CD4-positive, alpha-beta T cell treated with Interleukin-4 for 4 hours (primary cell): ENCODE measurements at places on chromosomes 1 and 21.
A peak's percentile ranks its signal among the peaks of the same experiment; 100 is the strongest.

- no peak for DNase-seq
Measured at GRCh38 chr1:33080373-33080772, 580 bp upstream of the AZIN2 start.

GRCh38 chr1:21913258-21913657 is 23.9 kb downstream of the HSPG2 start:
- DNase-seq, result no peak

DNA sequence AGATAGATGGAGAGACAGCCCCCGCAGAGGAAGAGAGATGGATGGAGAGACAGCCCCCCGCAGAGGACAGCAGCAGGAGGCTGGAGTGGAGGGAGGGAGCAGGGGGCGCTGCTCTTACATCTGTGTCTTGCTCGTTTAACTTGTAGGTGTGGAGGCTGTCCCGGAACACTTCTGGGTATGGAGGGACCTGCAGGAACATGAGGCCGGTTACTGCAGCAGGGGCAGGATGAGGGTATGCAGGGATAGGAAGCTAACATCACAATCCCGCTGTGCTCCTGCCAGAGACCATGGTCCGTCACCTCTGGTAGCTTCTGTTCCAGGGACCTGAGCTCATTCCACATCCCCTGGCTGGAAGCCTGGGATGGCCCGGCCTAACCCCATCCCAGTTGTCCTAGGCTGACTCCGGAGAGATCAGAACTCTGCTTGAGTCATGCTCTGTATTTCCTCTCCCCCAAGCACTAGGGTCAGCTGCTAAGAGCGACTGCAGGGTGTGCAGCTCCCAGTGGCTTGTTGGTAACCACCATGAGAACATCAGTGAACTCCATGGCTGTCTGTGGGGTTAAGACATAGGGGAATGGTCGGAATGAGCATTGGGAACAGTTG is 36.7 kb upstream of the GOLT1A start:
- no peak for DNase-seq

- no peak for DNase-seq
Measured at GRCh38 chr1:50422946-50423669, at the start of gene DMRTA2. Gene DMRTA2 (minus strand): TSS chr1:50423443. CDS start chr1:50421536, 1,907 bp downstream.

GRCh38 chr1:89884718-89885596 is 64.1 kb downstream of the LRRC8D start:
- no peak for DNase-seq

DNA sequence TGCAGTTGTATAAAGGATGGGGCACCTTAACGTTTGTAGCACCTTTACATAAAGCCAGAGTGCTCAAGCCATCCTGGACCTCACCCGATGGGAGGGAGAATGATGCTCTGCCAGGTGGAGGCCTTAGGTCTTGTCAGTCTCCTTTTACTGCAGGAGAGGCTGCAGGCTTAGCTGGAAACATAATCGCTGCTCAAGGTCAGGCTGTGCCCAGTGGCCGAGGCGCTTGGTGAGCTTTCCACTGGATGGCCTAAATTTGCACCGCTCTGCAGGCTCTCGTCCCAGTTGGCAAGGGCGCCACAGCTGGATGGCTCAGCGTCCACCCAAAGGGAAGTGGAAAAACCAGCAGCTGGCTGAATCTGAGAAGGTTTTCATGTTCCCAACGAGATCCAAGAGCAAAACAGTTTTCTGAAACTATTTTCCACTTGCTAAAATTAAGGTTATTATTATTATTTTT is 438.9 kb downstream of the CAMTA1 start:
- no peak for DNase-seq

DNA sequence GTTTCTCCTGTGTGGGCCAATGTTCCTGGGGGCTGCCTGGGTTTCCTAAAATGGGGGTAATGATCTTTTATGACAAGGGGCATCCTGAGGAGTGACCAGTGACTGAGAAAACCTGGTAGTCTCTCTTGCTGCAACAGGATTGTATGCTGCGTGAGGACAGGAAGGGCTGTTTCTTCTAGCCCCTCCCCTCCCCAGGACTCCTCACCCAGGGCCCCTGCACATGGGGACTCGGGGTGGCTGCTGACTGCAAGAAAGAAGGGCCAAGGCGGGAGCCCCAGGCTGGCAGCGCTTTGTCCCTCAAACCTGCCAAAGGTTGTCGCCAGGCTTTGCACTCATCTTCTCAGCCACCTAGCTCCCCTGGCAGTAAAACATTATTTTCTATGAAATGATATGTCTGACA is 442.4 kb downstream of the CAMTA1 start:
- no peak for DNase-seq

- DNase-seq, result no peak
Measured at GRCh38 chr1:168079761-168080160, 57.0 kb downstream of the GPR161 start.

- no peak for DNase-seq
Measured at GRCh38 chr1:30043256-30043655, 680.1 kb downstream of the MATN1 start.

- no peak for DNase-seq
Measured at GRCh38 chr1:84062496-84062895, 63.6 kb upstream of the TTLL7 start.

- no peak for DNase-seq
Measured at GRCh38 chr1:158901623-158902022, 29.7 kb upstream of the PYHIN1 start.

DNA sequence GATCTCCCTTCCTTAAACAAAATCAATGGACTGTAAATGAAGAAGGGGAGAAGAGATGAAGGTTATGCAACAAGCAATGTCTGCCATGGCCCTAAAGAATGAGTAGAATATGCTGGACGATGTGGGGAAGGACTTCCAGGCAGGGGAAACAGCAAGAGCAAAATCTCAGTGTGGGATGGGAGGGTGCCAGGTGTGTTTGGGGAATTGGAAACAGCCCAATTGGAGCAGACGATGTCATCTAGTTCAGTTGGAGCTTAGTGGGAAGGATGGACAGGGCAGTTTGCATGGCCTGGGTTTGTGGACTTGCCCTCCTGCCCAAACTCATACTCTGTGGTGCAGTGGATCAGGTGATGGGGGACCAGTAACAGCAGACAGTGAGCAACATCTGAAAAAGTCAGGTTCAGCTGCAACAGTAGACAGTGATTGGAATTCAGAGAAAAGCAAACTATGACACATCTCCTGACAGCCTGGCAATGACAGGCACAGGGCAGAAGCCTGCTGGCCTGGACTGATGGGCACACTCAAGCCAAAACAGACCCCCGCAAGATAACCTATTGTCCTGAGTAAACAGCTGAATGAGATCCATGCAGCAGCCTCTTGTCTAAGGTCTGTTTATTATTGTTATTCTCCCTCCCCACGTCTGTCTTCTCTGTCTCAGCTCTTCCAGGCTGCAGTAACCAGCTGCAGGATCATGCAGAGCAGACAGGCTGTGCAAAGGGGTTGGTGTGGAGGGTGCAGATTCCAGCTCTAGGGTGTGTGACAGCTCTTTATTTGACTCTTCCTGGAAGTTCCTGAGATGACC is 50.5 kb upstream of the PRELP start:
- DNase-seq, result no peak

DNA sequence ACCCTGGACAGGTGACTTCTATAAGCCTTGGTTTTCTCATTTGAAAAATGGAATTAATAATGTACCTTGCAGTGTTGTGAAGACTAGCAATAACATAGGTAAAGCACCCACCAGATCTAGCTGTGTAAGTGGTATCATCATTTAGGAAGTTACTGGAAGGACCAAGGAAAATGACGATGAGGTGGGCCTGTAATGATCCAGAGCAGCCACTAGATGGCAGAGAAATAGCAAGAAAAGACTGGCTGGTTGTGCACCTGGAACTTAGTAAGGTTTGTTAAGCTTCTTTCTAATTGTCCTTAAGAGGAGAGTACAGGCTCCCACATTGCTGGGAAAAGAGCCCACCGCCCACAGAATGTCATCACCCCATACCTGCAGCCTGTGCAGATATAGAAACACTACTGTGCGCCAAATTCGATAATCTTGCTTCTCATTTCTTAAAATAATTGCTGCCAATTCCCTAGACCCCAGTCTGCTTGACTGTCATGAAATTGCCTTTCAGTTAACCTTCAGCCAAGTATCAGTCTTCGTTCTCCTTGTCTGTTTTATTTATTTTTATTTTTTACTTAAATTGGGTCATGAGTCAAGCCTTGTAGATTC is 37.2 kb downstream of the WNT4 start:
- DNase-seq, result peak; percentile 50

DNA sequence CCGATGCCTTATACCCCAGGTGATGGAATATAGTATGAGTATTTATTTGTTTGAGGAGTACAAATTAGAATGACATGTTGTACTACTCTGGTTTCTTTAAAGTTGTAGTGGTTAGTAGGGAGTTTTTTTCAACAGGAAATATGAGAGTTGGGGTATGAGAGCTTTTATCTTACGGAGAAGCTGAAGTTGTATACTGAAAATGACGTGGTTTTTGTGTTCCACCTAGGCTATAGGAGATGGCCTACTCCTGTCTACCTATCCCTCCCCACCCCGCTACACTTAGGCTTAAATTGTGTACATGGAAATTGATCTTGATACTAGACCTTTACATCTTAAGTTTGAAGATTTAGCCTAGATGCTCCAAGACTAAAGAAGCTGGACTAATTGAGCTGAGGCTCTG is 6.8 kb upstream of the HAX1 start:
- DNase-seq, result peak; percentile 23

DNA sequence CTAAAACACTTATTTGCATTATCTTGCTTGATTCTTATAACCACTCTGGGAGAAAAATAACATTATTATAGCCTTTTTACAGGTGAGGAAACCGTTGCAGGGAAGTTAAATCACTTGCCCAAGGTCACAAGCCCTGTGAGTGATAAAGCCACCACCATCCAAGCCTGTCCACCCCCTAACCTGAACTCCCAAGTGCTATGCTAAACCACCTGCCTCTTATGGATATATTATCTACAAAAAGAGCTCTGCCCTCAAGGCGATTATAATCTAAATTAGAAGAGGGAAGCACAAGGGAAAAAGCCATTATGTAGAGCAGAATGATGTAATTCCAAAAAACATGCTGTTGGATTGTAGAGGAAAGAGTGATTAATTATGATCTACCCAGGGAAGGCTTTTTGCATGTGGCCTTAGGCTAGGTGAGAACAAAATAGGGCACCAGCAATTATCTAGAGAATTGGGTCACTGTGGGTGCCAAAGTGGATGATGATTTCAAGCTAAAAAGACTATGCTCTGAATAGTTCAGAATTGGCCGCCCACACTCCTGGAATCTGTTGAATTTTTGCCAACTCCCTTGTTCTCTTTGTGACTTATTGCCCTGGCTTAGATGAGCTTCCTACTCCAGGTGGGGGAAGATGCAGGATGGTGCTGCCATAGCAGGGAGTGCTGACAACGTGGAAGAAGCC is 205.3 kb downstream of the FGGY start:
- DNase-seq, result no peak

DNA sequence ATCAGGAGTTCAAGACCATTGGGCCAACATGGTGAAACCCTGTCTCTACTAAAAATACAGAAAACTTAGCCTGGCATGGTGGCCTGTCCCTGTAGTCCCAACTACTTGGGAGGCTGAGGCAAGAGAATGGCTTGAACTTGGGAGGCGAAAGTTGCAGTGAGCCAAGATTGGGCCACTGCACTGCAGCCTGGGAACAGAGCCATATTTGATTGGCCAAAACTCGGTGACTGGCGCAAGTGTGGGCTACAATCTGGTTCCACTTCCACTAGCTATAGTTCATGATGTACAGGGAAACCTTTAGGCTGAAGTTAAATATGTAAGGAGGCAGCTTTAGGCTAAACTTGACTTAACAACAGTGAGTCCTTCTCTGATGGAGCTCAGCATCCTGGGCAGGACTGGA is 20.2 kb downstream of the SLC30A10 start:
- DNase-seq, result no peak

DNA sequence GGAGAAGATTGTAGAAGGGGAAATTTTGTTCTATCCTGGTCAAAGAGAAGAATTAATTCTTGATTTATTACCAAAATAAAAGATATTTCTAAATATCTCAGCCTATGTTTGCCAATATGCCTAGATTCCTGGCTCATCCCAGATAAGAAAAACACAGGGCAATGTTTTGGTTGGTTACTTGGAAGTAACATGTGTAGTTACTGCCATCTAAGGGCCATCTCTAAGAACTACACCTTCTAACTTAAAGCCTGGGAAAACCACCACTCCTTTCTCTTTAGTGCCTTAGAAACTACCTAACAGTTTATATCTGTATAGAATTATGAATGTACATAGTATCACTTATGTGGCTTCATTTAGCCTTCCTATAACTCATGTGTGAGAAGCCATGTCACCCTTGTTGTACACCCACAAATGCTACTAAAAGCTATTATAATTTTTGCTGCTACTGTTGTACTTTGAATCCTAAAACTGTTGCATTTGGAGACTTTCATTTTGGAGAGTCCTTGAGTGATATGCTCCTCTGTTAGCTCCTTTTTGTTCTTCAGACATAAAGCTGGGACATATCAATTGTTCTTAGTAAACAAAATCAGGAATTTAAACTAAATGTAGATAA is 4.5 kb downstream of the AIM2 start:
- peak; percentile 65 for DNase-seq

DNA sequence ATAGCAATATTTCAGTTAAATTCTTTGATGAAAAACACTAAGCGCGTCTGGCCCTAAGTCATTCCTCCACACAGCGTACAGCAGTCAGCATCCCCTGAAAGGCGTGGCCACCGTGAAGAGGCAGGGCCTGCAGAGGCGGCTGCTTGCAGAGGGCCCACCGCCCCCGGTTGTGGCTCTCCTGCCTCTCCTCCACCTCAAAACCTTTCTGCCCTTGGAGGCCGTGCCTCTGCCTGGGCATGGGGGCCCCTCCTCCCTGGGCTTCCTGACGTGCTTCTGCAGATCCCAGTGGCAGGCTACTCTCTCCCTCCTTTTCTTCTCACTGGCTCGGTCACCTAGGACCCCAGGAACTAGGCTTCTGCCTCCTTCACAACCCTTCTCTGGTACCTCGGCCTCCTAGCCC is 16.2 kb downstream of the CLSTN1 start:
- no peak for DNase-seq

GRCh38 chr1:46136711-46137110 is 4.3 kb upstream of the PIK3R3 start:
- DNase-seq, result no peak

DNA sequence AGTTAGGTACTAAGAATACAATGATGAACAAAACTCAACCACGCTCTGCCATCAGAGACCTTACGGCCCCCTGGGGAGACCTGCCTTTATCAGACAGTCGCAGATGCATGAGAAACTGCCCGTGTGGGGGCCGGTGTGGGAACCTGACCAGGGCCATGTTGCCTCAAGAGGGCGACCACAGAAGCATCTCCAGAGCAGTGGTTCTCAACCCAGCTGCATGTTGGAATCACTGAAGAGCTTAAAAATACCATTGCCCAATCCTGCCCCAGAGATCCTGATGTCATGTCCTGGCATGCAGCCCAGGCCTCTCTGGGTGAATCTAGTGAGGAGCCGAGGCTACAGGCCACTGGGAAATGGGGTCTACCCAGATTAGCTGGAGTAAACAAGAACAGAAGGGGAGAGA is 108.7 kb downstream of the PRDM2 start:
- no peak for DNase-seq

- DNase-seq, result peak; percentile 60
Measured at GRCh38 chr1:156608981-156609380, 7.7 kb upstream of the GPATCH4 start.

DNA sequence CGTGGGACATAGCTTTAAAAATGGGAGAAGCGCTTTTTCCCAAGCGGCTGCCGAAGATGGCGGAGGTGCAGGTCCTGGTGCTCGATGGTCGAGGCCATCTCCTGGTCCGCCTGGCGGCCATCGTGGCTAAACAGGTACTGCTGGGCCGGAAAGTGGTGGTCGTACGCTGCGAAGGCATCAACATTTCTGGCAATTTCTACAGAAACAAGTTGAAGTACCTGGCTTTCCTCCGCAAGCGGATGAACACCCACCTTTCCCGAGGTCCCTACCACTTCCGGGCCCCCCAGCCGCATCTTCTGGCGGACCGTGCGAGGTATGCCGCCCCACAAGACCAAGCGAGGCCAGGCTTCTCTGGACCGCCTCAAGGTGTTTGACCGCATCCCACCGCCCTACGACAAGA is 245.5 kb downstream of the MRPL39 start:
- no peak for DNase-seq
